Naive thymus-derived CD8-positive, alpha-beta T cell (primary cell): ENCODE measurements at places on chromosomes 6 and 20. TPM values are rescaled to one million over a fixed set of nuclear protein-coding genes. Genes with fewer than 3 reads are reported as not detected.

PSMB9 gene
- 104 TPM for total RNA-seq

LPIN3 gene
- 1.0 TPM for total RNA-seq

KCNK16 gene
- total RNA-seq: not detected

TNF gene
- total RNA-seq: 2.3 TPM

GRCh38 chr20:53384392-53384791, 209.2 kb downstream of the ZNF217 start:
- peaks cover 7% of the 10 kb centered on the region for H3K4me1 ChIP-seq
- DNase-seq: no peak

DNA sequence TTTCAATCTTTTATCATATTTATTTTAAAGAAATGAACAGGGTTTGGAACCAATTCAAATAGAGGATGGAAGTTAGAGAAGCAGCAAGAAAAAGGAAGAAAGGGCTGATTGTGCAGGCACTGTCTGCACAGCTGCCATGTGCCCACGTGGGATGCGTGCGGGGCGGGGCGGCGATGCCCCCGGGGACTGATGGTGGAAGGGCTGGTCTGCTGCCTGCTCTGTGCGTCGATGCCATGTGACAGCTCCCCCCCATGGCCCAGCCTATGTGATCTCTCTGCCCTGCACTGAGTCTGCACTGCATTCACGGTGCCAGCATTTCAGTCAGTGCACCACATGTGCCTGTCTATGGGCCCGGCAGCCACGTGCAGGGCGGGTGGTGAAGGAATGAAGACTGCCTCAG, 96.4 kb downstream of the IRF4 start:
- H3K36me3 ChIP-seq: peaks cover 7% of the 10 kb centered on the region
- peak overlapping the region; percentile 18 for H3K4me3 ChIP-seq
- no peak for DNase-seq
- H3K27me3 ChIP-seq: no peaks in the 10 kb centered on the region

- H3K4me1 ChIP-seq: peaks cover 33% of the 10 kb centered on the region
- peaks cover 23% of the 10 kb centered on the region for H3K36me3 ChIP-seq
- H3K4me3 ChIP-seq: no peak overlapping the region
- no peak for DNase-seq
These were observed 82.5 kb downstream of the PREX1 start for GRCh38 chr20:48745330-48745729.

DNA sequence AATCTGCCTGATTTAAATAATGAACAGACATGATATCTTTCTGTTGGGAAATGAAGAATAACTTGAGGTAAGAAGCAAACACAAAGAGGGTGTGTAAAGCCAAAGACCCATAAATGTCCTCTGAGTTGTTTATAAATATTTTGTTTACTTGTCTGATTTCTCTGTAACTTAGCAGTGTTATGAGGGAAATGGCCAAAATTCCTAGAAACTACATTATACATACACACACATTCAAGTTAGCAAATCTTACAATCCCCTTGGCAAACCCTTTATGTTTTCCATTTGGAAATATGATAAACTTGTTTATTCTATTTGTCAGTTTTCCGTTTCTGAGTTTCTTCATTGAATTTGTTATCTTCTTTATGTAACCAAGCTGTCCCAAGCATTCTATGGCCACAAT, 81.4 kb upstream of the TCF21 start:
- no peak for DNase-seq
- no peaks in the 10 kb centered on the region for H3K4me1 ChIP-seq
- H3K36me3 ChIP-seq: no peaks in the 10 kb centered on the region
- peaks cover 13% of the 10 kb centered on the region for H3K27me3 ChIP-seq
- no peak overlapping the region for H3K4me3 ChIP-seq

- no peaks in the 10 kb centered on the region for H3K36me3 ChIP-seq
- peaks cover 8% of the 10 kb centered on the region for H3K4me1 ChIP-seq
- peaks cover 3% of the 10 kb centered on the region for H3K27me3 ChIP-seq
- DNase-seq: peak; percentile 70
- H3K4me3 ChIP-seq: peak overlapping the region; percentile 99
These were observed 58.5 kb upstream of the PRSS16 start for GRCh38 chr6:27188885-27189418.

DNA sequence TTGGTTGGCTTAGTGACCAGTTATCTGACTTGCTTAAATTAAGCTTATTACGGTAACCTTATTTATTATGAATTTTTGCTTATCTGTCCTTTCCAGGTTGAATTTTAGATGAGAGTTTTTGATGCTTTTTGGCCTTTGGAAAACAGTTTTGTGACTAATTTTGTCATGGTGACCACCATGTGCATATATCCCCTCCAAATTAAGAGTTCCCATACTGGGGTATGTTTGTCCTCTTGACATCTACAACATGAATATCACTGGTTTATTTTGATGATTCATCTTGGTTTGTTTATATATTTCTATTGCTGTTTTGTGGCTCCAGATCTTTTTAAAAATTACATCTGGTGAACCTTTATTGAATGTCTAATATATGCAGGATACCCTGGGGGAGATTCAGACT, 61.4 kb downstream of the PHF20 start:
- H3K4me3 ChIP-seq: no peak overlapping the region
- H3K27me3 ChIP-seq: no peaks in the 10 kb centered on the region
- DNase-seq: no peak
- peak overlapping the region; percentile 53 for H3K27ac ChIP-seq
